Uterus (tissue), 4 donors: ENCODE measurements at places on chromosomes 1 and 21.

DNA sequence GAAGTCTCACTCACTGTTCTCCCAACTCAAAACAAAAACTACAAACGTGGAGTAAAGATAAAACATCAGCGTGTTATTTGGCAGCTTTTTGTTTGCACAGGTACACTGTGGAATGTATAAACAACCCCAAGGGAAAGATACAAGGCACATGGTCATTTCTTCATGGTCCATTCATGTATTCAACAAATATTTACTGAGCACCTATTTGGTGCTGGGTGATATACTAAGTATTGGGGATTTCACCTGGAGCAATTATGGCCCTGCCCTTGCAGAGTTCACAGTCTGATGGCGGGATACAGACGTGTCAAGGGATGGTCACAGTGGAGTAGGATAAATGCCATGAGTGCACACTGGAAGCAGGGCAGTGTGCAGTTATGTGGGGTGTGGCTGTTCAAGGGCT lies 136.1 kb downstream of the SPATA46 start:
- DNase-seq: no peak

DNA sequence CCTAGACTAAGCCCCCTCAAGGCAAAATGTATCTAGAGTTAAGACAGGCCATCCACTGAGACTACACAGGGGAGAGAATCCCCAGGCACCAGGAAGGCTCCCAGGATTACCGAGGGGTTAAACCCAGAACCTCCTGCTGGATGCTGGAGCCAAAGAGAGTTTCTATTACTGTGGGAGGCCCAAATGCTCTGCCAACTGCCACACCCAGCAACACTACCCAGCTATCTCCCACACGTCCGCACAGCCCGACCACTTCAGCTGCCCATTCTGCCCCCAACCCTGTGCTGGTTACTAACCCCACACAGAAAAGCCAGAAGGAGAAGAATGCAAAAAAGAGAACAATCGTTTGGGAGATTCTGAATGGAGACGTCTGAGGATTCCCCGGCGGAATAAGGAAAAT lies 63.6 kb downstream of the CD46 start:
- no peak for DNase-seq

- DNase-seq: no peak
Observed at GRCh38 chr1:6178751-6179563, 1.2 kb downstream of the CHD5 start.

GRCh38 chr1:154755858-154756730 lies 114.0 kb downstream of the KCNN3 start:
- DNase-seq: peak; percentile 27

- no peak for DNase-seq
Observed at GRCh38 chr1:12778061-12778460, 4.5 kb downstream of the PRAMEF12 start.

GRCh38 chr1:244896550-244896949 lies 32.2 kb upstream of the HNRNPU start:
- DNase-seq: no peak

DNA sequence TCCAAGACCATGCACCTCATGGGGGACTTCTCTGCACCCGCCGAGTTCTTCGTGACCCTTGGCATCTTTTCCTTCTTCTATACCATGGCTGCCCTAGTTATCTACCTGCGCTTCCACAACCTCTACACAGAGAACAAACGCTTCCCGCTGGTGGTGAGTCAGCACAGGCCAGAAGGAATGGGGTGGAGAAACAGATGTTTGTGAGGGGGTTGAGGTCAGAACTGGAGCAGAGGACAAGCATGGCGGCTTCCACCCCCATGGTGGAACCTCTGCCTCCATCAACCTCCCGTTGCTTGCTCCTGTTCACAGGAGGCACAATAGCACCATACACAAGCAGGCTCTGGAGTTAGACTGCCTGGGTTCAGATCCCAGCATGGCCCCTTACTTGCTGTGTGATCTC lies 6.9 kb upstream of the ATXN7L2 start:
- no peak for DNase-seq

DNA sequence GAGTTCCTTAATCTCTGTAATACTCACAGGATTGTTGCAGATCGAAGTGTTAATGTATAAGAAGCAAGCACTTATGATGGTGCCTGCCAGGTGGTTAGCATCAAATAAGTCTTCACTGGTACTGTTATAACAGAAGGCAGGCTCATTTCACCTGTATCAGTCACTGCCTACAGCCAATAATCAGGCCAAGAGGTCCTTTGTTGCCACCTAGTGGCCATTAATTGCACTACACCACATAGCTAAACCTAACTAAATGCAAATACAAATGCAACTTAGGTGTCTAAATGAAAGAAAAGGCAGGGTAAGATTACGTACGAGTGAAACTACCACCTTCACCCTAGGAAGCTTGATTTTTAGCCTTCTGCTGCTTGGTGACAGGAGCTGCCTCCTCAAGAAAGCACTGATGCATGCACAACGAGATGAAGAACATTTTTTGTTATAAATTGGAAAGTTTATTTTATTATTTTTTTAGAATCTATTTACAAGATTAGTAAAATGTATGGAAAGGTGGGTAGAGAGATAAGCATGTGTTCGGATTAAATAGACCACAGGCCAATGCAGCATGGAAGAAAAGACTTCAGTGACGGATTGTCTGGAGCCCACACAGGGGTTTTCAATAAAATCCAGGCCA lies 334.8 kb upstream of the CAMK1G start:
- peak; percentile 59 for DNase-seq
